ENCODE measurements at places on chromosomes 7 and 10.

DNA sequence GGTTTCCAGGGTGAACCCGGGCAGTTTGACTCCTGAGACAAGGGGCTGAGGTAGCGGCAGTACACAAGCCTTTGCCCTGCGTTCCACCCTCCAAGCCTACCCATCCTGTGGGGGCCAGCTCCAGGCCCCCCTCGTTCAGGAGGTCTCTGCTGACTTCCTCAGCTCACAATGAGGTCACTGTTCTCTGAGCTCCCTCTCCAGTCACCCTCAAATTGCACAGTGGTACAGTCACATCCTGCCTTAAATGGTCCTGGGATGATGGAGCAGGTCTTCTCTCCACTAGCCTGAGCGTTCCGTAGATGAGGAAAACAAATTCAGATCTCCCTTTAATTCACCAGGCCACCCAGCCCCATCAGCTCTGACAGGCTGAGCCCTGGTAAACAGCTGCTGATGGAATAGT lies 90.2 kb downstream of the SH3PXD2A start:
- no peak for DNase-seq

- no peak for DNase-seq
These were observed 230.5 kb upstream of the AUTS2 start for GRCh38 chr7:69367780-69368179.

DNA sequence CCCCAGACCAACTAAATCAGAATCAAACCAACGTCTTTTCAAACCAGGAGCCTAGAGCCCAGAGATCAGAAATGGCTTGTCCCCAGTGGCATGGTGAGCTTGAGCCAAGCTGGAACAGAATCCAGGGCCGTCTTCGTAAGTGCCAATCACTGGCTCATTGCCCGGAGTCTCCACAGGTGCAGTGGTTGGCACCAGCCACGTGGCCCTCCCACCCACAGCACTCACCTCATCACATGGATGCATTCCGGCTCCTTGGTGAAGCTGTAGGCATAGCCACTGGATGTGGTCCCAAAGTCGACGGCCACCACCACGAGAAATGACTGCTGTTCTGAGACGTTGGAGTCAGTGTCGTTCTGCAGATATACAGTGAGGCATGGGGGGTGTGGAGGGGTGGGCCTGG lies 37.4 kb downstream of the HSPA12A start:
- DNase-seq = no peak

DNA sequence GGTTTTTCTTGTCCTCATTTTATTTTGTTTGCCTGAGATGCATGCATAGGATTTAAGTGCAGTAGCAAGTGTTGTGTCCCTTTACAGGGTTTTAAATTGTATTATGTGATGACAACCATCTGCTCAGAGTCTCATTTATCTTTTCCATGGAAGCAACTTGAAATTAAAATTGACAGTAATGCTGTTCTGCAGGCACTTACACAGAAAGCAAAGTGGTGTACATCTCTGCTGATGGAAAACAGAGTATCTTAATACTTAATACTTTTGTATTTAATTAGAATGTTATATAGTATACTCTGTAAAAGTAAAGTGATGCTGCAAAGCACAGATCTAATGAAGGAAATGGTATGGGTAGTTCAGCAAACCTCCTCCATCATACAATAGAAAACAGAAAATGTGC lies 482.9 kb downstream of the POM121L12 start:
- no peak for DNase-seq

GRCh38 chr7:121576148-121576917 lies 180.2 kb upstream of the FAM3C start:
- no peak for DNase-seq

Data from NCI-H1048 (cell line).